Activated CD8-positive, alpha-beta memory T cell treated with anti-CD3 and anti-CD28 coated beads for 1 hour (primary cell): ENCODE measurements at places on chromosomes 2 and 18.

- no peak for DNase-seq
These were observed 38.4 kb downstream of the PPM1B start for GRCh38 chr2:44207102-44207501.

GRCh38 chr18:74294526-74294925 lies 2.8 kb upstream of the CYB5A start:
- no peak for DNase-seq

- DNase-seq, result no peak
These were observed 19.8 kb downstream of the CMPK2 start for GRCh38 chr2:6845903-6846302.

DNA sequence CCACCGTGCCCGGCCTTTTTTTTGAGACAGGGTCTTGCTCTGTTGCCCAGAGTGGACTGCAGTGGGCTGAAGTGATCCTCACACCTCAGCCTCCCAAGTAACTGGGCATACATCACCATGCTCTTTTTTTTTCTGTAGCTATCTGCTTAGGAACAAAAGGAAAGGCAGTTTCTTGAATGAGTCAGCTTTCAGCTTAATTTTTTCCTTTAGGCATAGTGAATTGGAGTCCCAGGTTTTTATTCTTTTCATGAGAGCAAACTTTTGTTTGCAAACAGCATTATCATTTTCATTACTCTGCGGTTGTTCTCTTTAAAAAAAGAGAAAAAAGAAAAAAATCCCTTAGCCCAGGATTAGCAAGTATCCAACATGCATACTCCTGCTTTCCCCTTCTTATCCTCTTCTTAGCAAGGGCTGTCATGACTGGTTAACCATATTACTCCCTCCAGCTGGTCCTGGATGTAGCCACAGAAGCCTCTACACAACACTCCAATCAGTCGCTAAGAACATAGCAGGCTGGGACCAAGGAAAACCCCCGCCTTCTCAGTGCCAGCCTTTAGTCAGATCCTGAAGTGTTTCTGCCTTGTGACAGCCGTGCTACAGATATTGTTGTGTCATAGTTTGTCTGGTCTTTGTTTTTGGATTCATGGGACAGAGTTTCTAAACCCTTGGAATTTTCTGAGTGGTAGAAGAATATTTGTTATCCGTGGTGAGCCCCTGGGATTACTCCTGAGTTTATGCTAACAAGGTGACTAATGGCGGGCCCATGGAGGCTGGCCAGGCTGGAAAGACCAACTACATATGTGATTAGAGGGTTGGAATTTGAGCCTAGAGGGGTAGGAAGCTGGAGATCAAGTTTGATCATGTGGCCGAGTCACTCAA lies 23.3 kb upstream of the ST3GAL5 start:
- DNase-seq, result no peak

DNA sequence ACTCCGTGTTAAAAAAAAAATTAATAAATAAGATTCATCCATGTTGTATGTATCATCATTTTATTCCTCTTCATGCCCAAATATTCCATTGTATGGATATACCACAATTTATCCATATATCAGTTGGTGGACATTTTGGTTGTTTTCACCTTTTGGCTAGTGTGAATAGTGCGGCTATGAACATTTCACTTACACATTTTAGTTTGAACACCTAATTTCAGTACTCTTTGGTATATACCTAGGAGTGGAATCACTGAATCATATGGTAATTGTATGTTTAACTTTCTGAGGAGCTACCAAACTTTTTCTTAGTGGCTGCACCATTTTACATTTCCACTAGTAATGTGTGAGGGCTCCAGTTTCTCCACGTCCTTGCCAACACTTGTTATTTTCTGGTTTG lies 20.0 kb downstream of the CDCA7 start:
- DNase-seq, result no peak
